ENCODE measurements at places on chromosomes 5 and 9.

DNA sequence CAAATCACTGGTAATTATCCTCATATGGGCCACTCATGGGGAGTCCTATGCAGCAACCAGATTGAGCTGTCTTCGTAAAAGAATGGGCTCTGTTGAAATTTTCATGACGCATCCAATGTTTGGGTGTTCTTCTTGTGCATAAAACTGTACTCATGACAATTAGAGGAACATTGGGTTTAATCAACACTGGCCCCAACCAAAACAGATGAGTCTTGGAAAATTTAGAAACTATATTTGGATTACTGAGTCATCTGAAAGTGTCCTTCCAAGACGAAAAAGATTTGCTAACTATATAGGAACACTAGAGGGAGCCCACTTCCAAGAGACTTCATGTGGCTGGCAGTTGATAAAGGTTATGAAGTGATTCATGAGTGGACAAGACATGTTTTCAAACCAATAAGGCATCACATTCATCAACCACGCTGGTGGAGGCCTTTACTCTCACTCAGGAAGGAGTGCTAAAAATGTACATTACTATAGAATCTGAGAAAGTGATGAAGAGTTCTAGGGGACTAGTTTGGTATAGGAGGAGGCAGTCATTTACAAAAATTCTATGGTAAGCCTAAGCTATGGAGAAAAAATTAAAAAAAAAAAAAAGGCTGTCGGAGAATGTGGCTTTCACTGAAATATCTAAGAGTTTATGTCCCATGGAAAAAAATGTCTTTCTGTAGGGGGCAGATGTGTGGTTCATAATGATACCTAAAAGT is 313.5 kb downstream of the PRDM9 start:
- DNase-seq: no peak

GRCh38 chr9:127194881-127195713 is 69.5 kb upstream of the GARNL3 start:
- no peak for DNase-seq

DNA sequence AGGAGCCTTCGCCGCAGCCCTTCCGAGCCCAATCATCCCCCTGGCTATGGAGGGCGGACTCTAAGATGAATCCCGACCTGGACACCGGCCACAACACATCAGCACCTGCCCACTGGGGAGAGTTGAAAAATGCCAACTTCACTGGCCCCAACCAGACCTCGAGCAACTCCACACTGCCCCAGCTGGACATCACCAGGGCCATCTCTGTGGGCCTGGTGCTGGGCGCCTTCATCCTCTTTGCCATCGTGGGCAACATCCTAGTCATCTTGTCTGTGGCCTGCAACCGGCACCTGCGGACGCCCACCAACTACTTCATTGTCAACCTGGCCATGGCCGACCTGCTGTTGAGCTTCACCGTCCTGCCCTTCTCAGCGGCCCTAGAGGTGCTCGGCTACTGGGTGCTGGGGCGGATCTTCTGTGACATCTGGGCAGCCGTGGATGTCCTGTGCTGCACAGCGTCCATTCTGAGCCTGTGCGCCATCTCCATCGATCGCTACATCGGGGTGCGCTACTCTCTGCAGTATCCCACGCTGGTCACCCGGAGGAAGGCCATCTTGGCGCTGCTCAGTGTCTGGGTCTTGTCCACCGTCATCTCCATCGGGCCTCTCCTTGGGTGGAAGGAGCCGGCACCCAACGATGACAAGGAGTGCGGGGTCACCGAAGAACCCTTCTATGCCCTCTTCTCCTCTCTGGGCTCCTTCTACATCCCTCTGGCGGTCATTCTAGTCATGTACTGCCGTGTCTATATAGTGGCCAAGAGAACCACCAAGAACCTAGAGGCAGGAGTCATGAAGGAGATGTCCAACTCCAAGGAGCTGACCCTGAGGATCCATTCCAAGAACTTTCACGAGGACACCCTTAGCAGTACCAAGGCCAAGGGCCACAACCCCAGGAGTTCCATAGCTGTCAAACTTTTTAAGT is 819 bp downstream of the ADRA1B start:
- DNase-seq: no peak

- DNase-seq: no peak
Observed at GRCh38 chr5:151970885-151971284, 46.2 kb upstream of the GLRA1 start.

GRCh38 chr9:19992556-19992955 is 203.7 kb upstream of the SLC24A2 start:
- DNase-seq: no peak

DNA sequence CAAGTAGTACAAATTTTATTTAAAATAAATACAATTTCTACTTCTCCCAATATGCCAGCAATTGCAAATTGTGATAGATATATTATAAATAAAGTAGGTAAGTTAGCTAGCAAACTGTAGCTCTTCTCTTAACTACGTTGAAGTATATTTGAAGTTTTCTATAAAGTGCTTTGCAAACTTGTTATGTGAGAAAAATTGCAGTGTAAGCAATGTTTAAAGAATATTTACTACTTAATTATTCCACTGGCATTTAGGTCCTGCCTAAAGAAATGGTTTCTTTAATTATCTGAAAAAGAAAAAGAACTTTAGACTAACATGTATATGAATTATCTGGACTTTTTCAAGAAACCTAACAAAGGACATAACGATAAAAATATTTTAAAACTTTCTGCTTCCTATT is 1350.0 kb upstream of the CDH9 start:
- no peak for DNase-seq

DNA sequence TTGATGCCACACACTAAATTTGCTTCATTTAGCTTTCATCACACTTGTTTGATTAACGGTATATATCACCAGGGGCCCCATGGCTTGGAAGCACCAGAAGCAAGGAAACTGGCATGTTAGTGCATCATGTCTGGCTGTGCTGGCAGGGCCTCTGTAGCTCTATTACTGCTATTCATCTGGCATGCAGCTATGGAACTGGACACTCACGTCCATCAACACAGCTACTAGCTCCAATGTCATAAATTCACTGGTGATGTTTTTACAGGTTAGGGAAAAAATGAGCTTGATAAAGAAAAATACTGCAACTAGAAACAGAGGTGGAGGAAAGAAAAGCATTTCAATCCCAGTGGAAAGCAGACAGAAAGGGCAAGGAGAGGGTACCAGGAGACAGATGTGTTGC is 343.2 kb downstream of the DEPDC1B start:
- DNase-seq: no peak

GRCh38 chr9:132780230-132781007 is 97.7 kb downstream of the AK8 start:
- DNase-seq: no peak

DNA sequence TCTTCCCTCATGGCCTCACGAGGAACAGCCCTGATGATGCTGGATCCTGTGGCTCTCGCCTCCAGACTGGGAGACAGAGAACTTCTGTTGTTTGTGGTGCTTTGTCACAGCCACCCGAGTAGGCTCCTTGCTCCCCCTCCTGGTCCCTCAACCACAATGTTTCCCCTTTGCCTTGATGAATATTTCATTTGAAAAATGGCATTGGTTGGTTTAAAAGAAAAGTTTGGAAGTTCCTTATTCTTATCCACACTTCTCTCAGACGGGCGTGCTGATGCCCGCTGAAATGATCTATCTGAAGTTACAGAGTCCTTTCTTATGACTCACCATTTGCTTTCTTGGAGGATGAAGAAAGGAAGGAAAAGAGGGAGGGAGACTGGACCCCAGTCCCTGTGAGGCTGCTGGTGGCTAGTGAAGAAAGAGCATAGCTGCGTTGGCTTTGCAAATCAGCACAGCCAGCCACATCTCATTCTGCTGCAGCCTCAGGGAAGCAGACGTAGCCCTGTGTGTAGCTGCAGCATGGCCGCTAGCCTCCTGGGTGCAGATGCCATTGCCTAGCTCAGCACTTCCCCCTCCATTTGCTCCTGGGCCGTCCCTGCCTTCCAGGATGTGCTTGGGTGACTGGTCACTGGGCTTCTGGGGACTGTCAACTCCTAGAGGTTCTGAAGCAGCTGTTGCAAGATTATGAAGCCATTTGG is 185.9 kb downstream of the ERCC6L2 start:
- peak; percentile 58 for DNase-seq

GRCh38 chr9:116543731-116544400 is 143.2 kb upstream of the TRIM32 start:
- DNase-seq: no peak

DNA sequence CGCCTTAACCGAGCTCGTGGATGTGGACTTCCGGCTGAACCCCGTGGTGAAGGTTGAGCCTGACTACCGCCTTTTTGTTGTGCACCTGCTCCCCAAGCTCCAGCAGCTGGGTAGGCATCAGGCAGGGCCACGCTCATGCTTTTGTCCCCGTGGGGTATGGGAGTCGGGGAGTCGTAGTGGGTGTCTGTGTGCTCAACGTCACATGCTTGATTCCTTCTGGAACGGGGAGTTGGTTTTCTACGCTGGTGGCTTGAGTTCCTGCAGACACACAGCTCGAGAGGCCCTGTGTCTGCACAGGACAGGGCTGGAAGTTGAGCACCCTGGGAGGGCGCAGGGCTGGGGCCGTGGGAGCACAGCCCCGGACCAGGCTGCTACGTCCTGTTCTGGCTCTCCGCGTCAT is 8.0 kb downstream of the CEP72 start:
- no peak for DNase-seq

DNA sequence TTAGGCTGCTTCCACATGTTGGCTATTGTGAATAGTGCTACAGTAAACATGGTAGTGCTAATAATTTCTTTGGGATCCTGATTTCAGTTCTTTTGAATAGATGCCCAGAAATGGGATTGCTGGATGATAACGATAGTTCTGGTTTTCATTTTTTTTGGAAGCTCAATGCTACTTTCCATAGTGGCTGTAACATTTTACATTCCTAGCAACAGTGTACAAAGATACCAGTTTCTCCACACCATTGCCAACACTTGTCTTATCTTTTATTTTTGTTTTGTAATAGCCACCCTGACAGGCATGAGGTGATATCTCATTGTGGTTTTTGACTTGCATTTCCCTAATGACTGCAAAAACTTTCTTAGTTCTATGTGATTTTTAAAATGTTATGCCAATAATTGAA is 68.8 kb upstream of the LRRC70 start:
- DNase-seq: no peak

DNA sequence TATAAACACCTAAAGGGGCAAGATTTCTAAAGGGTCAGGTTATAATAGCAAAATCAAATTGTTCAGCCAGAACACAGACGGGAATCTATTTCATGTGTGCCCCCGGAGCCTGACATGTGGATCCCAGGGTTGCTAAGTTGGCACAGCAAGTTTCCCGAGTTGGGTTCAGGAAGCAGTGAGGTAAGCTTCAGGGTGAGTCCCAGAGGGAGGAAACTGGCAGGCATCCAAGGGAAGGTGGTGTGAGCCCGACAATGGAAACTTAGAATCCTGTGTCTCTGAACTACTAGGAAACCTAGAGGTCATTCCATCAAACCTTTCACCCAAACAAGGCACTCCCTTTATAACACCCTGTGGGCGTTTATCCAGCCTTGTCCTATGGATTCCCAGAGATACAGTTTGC is 98.4 kb downstream of the ADRB2 start:
- no peak for DNase-seq

- no peak for DNase-seq
Observed at GRCh38 chr5:56829137-56829908, 14.0 kb downstream of the MAP3K1 start.

Data from GM20000 (cell line).